Hepatocyte (in vitro differentiated cells): ENCODE measurements at places on chromosomes 7 and 10. TPM values are rescaled to one million over a fixed set of nuclear protein-coding genes. Genes with fewer than 3 reads are reported as not detected.

DNA sequence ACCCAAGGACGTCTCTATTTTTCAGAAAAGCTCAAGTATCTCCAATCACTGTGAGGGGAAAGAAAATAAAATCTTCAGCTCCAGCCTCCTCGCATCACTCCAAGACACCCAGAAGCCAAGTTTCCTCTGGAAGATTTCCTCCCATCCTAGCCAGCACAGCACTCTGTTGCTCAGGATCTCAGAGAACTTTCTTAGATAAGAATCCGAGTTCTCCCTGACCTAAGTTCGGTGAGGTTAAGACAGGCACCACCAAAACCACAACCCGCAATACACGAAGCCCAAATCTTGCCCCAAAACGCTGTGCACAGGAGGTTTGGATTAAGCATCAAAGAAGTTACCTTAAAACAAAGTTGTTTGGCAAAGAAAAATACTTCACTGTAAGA lies 4.2 kb downstream of the FAM53B start:
- H3K4me3 ChIP-seq, result no peak overlapping the region
- H3K4me1 ChIP-seq, result peaks cover 66% of the 10 kb centered on the region
- H3K36me3 ChIP-seq, result no peaks in the 10 kb centered on the region

DNA sequence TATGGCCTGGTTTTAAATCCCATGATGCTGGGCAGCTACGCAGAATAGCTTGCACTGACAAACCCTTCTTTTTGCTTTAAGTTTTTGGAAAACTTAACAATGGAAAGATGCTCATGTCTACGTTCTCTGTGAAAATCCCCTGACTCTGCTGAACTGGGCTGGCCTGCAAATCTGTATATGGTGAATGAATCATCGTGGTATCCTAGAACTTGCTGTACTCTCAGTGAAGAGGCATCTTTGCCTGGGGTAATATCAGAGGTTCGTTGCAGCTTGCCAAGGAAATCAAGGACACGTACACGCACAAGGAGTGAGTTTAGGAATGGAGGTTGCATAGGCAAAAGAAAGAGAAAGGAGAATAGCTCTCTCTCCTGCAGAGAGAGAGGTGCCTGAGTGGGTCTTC lies 382.0 kb upstream of the ADARB2 start:
- no peak overlapping the region for H3K4me3 ChIP-seq
- H3K27me3 ChIP-seq, result no peaks in the 10 kb centered on the region

DNA sequence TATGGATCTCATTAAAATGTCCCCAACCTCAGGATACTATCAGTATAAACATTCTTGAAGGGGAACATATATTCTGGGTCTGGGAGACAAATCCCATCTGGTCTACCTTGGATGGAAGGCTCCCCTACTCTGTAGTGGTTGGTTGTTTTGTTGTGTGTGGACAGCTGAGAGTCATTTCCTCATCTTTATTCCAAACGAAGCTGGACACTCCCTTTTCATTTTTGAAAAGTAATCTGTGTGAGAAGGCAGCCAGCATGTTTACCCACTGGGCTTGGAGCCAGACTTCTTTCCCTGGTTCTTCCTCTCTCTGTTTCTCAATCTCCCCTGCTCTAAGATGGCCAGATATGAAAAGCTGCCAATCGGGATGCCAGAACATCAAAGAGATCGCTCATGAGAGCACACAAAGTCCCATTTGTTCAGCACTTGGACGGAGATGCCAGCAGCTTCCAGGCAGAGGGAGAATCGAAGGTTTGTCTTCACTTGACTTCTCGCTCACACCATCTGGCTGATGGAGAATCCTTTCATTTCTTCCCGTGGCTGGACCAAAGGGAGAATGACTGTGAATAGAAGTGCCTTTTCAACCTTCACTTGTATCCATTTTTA lies 108.1 kb upstream of the AGR3 start:
- H3K4me1 ChIP-seq, result peaks cover 5% of the 10 kb centered on the region
- peak overlapping the region; percentile 50 for H3K27ac ChIP-seq
- DNase-seq, result peak; percentile 78
- no peaks in the 10 kb centered on the region for H3K36me3 ChIP-seq
- no peak overlapping the region for H3K4me3 ChIP-seq
- no peaks in the 10 kb centered on the region for H3K27me3 ChIP-seq

Gene C10orf53
- total RNA-seq, result not detected in 2 replicates

Gene CYP3A7
- total RNA-seq, result 770 and 803 TPM in 2 replicates

Gene SSBP1
- total RNA-seq, result 153 and 186 TPM in 2 replicates

DNA sequence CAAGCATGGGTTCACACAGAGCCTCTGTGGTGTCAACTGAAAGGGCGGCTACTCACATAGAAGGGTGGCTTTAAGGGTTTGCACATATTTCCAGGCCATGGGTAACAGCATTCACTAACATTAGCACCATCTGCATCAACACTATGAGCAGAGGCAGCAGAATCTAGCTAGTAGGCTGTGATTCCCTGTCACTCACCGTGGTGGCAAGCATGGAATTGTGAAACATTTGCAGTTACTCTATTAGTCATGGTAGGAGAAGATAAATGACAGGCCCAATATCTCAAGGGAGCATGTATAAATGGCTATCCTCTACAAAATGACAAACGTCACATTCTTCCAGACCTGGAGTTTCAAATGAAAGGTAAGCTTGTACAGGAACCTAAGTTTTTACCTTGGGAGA lies 32.2 kb upstream of the CUBN start:
- no peak overlapping the region for H3K4me3 ChIP-seq
- no peak for DNase-seq
- H3K27ac ChIP-seq, result no peak overlapping the region
- H3K4me1 ChIP-seq, result no peaks in the 10 kb centered on the region
- no peaks in the 10 kb centered on the region for H3K36me3 ChIP-seq

Gene TMEM213
- total RNA-seq, result 0.03 TPM in 1 of 2 replicates, not detected in the other
